ENCODE measurements at places on chromosomes 7 and 10.

- peak; percentile 38 for DNase-seq
Measured at GRCh38 chr7:44325201-44325671, at the start of gene CAMK2B. Gene CAMK2B, minus strand, starts transcription at chr7:44325594. Its CDS starts 173 bp downstream, at chr7:44325421.

DNA sequence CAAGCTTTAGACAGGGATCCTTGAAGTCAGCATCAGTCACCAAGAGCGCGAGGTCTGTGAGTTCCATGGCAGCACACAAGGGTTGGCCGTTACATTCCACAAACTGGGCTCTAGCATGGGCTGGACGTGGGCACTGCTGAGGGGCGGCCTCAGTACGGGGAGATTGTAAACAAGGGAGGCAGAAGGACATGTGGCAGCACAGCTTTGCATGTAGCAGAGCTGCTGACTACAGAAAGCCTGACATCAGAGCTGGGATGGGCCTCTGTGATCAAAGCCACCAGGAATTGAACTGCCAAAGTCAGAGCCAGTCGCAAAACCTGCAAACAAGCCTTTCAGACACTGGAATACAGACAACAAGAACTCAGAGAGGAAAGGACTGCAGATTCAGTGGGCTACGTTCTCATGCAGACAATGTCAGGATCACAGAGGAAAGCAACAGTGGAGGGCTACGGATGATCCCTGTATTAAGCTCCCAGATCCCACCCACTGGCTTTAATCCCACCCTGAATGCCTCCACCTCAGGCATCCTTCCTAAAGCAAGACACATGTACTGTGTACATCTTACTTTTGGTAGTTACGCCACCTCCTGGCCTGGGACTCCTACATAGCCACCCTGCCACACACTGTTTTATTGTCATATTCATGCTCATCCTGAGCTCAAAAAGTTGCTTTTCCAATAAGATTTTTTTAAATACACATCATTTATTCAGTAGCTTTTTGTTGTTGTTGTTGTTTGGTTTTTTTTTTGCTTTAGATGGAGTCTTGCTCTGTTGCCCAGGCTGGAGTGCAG is 291.1 kb upstream of the IMMP2L start:
- DNase-seq: no peak

GRCh38 chr10:13834581-13835286 is 248.0 kb downstream of the PRPF18 start:
- DNase-seq: no peak

DNA sequence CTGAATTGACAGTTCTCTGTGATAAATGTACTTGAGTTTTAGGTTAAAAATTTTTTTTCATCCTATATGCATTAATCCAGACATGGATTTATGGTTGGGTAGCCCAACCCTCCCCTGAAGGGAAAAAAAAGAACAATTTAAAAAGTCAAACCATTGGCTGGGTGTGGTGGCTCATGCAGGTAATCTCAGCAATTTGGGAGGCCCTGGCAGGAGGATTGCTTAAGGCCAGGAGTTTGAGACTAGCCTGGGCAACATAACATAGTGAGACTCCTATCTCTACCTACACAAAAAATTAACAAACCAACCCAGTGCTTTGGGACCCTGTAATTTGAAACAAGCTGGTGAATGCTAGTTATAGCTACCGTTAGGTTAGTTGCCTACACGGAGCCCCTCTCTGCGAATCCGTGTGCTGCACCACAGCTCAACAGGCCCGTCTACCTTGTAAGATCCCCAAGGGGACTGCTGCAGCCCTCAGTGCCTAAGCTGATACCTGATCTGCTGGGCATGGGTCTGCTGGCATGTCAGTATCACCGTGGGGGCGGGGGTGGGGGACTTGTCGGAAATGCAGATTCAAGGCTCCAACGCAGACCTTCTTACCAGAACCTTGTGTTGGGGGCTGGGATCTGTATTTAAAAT is 32.8 kb downstream of the TSPAN14 start:
- no peak for DNase-seq

GRCh38 chr7:138610671-138611170 is 90.4 kb downstream of the SVOPL start:
- no peak for DNase-seq

GRCh38 chr10:11150231-11150731 is 132.6 kb downstream of the CELF2 start:
- DNase-seq: no peak

DNA sequence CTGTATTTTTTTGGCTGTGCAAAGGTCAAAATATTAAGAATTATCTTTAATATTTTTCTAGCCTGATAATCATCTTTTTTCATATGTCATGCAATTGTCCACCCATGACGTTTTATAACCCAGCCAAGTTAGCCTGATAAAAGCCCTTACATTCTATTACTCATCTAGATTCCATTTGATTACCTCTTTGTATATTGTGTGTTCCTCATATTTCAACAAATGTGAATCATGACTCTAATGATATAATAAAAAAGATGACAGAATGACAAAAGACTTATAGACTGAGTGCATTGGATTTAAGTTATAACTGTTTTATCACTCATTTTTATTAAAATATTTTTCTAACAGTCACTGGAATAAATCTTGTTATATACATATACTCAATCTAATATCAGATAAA is 1560.0 kb upstream of the LRRTM3 start:
- DNase-seq: no peak

DNA sequence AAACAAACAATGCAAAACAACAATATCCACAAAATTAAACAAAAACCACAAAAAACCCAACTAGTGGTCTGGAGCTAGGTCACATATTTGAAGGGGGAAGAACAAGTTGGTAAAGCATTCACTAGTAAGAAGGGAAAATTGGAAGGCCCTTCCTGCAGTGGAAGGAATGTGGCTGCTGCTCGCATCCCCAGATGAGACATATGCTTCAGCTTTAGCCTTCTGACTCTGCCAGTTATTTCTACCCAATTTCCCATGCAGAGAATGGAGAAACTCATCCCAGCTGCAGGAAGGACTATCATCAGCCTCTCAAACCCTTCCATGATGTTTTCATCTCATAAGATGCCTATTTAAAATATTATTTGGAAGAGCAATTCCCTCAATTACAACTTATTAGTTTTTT is 176.6 kb downstream of the BMPER start:
- DNase-seq: no peak

- DNase-seq: no peak
Measured at GRCh38 chr7:98223351-98223897, 12.2 kb downstream of the BHLHA15 start.

- DNase-seq: no peak
Measured at GRCh38 chr10:127918572-127918971, 11.7 kb downstream of the PTPRE start.

DNA sequence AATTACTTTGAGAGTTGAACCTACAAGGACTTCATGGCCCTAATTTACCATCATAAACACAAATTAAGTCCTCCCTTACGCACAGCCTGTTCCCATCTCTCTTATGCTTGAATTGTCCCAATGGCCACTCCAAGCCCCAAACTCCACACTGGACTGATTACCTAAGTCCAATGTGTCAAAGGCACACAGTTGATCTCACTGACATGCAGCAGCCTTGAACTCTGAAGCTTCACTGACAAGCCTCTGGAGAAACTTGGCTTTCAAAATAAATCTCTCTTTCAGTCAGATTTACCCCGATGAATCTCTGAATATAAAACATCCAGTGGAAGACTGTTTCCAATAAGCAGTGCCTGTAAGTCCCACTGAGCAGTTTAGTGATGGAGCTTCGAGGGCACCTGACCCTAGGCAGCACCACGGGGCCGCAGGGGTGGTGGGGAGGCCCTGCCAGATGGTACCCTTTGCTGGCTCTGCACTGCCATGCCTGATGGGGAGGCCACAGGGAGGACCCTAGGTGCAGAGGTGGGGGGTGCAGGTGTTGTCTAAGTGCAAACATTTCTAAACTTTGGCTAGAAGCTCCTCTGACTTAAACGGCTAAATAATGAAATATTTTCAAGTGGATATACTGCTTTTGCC is 3.3 kb upstream of the MAT1A start:
- DNase-seq: no peak

DNA sequence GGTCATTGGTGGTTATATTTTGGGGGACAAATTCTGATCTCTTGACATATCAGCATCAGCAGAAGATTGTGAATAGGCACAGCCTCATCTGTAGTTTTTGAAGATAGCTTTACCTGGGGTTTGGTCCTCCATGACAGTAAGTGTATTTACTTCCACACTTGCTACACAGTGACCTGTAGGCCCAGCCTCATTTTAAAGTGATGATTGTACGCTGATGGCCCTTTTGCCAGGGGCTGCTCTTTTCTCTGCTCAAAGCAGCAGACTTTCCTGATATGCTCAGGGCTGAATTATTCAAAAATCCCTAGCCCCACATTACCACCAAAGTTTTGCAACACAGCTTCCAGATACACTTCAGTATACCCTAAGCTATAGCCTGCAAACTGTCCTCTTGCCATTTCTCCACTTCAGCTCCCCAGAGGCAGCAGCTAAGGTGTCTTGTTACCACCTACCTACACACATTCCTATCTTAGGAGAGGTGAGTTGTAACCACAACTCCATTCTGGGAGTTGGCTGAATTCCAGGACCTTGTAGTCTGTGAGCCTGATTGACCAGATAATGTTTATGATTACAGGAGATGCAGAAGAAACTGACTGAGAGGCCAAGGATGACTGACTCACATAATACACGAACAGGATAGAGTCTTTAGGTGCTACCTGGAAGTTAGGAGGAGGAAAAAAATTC is 6.0 kb downstream of the ASB4 start:
- no peak for DNase-seq

DNA sequence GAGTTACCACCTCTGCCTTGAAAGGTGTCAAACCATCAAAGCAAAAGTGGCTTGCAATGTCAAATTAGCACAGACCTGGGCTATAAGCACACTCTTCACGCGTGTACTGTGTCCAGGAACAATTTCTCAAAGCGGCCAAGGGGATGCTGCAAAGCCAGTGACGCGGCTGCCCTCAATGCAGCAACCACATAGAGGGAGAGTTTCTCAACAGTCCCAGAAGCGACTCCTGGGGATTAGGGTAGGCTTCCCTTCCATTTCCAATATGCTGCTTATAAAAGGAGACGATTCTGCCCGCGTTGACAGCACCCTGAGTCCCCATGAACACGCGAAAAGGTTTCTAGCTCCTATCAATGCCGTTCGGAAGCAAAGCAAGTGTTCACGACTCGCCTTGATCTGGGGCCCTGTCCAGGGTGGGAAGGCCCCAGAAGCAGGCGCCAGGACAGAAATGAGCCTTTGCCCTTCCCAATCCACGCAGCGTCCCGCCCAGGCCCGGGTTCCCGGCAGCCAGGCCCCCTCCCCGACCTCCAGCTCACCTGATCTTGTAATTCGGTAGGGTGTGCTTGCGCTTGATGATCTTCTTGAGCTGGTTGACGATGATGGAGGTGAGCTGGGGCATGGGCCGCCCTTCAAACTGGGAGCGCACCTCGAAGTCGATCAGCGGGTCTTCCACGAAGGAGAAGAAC is 1.3 kb downstream of the PDZD8 start:
- peak; percentile 42 for DNase-seq

GRCh38 chr10:33655165-33655815 is 320.8 kb upstream of the NRP1 start:
- no peak for DNase-seq

DNA sequence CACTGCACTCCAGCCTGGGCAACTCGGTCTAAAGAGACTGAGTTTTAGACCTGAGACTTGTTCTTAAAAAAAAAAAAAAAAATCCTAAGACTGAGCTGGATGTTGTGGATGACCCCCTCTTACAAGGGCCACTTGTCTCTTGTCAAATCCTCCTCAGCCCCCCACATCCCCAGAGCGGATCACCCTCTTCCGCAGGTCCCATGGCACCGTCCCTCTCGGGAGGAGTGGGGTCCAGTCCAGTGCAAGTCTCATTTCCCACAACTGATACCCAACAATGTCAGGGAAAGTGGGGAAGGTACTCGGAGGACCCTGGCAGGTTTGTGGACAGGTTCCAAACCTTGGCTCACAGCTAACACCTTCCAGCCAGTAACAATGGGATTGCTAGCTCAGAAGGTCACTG is 100.3 kb downstream of the ELFN1 start:
- DNase-seq: no peak

- no peak for DNase-seq
Measured at GRCh38 chr7:117769085-117769484, 104.2 kb downstream of the CTTNBP2 start.

GRCh38 chr7:105055621-105056020 is 41.6 kb downstream of the KMT2E start:
- no peak for DNase-seq

DNA sequence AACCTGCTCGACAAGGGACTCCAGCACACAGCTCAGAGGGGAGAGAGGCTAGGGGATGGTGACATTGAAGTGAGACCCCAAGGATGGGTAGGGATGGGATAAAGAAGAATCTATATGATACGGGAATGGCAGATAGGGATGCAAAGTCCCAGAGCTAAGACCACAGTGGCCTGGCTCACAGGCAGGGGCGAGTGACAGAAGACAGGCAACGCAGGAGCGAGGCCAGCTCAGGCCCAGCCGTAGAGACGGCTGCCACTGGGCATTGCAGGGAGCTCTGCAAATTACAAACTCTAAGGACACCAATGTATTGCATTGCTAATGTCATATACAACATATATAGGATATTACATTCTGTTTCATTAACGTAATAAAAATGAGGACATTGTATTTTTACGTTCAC is 131.4 kb downstream of the TCERG1L start:
- DNase-seq: peak; percentile 4

DNA sequence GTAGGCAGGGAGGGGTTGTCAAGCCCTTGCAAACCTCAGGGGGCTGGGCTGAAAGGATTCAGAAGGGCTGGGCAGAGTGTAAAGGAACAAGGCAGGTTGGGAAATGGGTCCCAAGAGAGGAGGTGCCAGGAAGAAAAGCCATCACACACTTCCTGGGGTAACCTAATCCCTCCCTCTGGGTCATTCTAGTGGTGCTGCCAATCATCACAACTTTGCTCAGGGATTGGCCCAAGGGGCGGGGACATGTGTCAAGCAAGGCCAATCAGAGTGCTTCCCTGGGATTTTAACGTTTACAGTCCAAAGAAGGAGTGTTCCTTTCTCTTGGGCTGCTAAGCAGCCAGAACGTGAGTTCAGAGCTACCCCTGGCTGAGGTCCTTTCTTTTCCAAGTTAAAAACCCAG is 57.1 kb upstream of the NPTX2 start:
- DNase-seq: no peak

GRCh38 chr7:70356787-70357328 is 758.6 kb downstream of the AUTS2 start:
- DNase-seq: no peak

- no peak for DNase-seq
Measured at GRCh38 chr10:17147884-17148489, 18.4 kb upstream of the CUBN start.

DNA sequence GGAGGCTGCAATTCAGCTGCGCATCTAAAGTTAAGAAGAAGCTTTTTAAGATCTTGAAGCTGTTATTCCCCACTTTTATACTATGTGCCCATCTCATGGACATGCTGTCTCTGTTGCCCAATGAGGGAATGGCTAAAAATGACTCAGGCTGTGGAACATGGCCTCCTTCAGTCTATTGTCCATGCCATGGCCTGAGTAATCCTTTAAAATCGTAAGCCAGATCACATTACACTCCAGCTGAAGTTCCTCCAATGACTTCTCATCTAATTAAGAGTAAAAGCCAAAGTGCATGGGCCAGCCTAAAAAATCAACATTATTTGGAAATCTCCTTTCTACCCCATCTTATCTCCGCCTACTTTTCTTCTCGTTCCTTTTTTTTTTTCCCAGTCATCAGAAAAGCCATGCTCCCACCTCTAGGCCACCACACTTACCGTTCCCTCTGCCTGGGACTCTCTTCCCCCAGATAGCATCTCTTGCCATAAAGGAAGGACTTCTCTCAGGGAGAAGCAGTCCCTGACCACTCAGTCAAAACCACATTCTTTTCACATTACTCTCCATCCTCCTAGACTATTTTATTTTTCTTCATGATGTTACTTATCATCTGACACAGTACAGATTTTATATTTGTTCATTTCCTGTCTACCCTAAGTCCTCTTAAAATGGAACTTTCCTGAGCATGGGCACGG is 337.4 kb downstream of the PRPF18 start:
- no peak for DNase-seq

- DNase-seq: no peak
Measured at GRCh38 chr10:90777621-90778020, 80.2 kb downstream of the HTR7 start.

Measured in stimulated activated CD8-positive, alpha-beta memory T cell treated with anti-CD3 and anti-CD28 coated beads, Interleukin-4, amount 100 ng/mL, for 48 hours (primary cell).